ENCODE measurements at places on chromosomes 3 and 15.

DNA sequence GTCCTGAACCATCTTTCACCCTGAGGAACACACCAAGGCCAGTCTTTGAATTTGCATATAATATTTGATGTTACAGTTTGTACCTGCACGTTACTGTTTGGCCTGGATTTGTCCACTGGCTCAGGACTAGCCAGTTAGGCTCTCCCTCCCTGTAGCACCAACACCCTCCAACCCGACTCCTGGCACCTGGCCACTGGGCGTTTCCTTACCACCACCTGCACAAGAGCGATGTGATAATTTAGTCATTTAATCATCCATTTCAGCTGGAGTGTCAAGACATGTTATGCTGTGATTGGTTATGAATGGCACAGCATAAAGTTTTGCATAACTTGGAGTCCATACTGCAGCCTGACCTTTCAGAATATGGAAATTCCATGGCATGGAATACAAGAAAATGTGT is 242.4 kb downstream of the KCNMB2 start:
- no peak for DNase-seq

GRCh38 chr15:76360416-76360815 is 23.8 kb downstream of the ISL2 start:
- DNase-seq = no peak

DNA sequence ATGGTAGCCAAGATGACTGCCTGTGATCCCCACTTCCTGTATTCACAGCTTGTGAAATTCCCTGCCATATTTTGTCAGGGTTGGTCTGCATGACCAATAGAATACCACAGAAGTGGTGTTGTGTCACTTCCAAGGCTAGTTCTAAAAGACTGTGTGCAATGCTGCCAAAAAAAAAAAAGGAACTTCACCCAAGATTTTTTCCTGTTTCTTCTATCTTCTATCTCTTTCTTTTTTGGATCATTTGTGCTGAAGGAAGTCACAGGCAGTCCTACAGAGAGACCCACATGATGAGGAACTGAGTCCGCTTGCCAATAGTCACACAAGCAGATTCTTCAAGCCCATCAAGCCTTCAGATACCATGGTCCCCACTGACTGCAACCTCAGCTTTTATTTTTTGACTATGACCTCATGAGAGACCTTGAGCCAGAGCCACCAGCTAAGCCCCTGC is 18.1 kb upstream of the RAF1 start:
- DNase-seq = no peak

GRCh38 chr3:130892759-130893375 is 1.0 kb upstream of the ATP2C1 start:
- peak; percentile 46 for DNase-seq

- no peak for DNase-seq
Measured at GRCh38 chr3:49916686-49917085, 12.9 kb downstream of the MON1A start.

DNA sequence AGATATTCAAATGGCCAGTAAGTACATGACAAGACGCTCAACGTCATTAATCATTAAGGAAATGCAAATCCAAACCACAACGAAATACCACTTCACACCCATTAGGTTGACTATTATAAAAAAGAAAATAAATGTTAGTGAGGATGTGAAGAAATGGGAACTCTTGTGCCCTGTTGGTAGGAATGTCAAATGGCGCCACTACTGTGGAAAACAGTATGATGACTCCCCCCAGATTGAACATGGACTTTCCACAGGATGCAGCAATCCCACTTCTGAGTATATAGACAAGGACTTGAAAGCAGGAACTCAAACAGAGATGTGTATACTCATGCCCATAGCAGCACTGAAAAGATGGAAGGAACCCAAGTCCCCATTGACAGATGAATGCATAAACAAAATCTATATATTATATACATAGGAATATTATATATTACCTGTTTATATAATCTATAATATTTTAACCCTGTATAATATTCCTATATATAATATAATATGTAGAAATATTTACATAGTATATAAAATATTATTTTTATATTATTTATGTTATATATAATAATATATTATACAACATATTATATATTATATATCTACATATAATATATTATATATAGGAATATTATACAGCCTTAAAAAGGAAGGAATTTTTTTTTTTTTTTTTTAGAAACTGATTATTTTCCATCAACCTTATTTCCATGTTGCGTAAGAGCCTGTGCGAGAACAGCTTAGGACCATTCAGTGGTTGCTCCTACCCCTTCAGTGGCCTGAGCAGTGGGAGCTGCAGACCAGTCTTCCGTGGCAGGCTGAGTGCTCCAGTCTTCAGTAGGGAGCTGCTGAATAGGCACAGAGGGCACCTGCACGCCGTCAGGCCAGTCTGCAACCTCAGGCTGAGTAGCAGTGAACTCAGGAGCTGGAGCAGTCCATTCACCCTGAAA is 17.6 kb upstream of the PIGZ start:
- DNase-seq = no peak

DNA sequence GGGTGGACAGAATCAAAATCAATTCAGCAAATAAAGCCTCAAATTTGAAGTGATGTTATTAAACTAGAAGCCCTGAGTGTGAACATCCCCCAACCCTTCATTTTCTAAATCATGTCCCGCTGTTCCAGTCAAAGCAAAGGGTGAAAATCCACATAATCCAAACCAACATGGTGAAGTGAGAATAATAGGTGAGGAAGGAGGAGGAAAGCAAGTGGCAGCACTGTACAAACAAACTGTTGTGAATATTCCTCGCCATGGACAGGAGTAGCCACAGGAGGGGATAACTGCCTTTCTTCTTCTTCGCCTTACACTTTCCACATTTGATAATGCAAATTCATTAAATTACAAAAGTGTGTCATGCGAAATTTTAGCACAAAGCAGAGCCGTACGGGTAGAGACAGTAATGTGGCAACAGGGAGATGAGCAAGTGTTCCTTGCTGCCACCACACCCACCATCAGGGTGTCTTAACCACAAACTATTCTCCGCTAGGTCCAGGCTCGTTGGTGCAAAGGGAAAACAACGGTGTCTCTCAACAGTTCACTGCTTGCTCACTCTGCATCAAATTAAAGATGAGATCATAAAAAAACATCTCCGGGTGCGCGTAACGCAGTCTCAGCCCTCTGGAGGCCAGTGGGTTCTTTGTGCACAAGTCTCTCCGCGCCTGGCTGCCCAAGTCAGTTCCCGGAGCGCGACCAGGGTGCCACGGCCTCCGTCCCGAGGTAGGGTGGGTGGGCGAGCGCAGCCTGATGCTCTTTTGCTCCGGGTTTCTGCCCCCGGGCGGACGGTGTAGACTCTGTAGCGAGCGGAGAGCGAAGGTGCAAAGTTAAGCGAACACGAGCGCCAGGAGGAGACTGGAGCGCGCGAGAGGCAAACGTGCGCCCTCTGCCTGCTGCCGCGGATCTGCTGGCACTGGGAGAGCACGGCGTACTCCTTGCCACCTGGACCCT is 6.7 kb downstream of the EPHA3 start:
- no peak for DNase-seq

DNA sequence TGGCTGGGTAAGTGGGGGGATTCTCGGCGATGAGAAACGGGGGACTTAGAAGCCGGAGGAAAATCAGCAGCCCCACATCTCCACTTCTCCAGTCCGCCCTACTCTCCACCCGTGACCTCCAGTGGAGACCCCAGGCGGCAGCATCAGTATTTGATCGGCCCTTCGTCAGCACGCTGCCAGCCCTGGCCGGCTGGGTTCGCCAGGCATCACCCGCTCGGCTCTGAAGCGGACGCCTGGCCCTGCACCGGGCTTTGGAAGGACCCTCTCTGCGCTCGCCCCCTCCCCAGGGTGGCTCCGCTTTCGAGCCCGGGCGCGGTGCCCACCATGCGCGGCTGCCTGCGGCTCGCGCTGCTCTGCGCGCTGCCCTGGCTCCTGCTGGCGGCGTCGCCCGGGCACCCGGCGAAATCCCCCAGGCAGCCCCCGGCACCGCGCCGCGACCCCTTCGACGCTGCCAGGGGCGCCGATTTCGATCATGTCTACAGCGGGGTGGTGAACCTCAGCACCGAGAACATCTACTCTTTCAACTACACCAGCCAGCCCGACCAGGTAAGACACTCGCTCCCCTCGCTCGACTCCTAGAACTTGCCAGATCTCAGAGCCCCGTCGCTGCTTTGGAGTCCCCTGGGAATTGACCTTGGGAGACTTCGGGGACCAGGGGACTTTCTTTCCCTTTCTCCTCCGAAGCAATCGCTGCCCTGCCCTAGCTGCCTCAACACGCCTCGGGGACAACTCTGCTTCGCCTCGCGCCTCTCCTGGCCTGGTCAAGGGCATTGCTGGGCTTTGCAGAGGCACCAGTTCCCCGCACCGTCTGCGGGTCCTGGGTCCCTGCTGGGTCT is 561 bp downstream of the SIDT1 start:
- DNase-seq = no peak

- DNase-seq = no peak
Measured at GRCh38 chr3:87949879-87950208, 109.0 kb downstream of the CGGBP1 start.

DNA sequence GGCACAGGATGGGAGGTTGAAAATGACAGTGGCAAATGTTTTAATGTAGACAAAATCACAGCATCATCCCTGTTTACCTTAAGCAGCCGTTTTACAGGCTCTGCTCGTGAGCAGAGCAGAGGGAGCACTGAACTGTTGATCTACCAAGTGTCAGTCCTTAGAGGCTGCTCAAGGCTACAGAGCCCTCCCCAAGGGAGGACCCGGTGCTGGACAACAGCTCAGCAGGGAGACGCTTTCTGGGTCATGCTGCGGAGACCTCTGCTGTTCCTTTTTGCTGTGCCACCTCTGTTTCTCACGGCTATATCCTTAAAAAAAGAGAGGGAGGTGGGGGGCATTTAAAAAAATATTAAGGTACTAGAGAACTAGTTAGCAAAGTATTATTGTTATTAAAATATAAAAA is 400.2 kb downstream of the GABRB3 start:
- no peak for DNase-seq

- DNase-seq = peak; percentile 7
Measured at GRCh38 chr3:15206662-15207576, 873 bp downstream of the CAPN7 start.

DNA sequence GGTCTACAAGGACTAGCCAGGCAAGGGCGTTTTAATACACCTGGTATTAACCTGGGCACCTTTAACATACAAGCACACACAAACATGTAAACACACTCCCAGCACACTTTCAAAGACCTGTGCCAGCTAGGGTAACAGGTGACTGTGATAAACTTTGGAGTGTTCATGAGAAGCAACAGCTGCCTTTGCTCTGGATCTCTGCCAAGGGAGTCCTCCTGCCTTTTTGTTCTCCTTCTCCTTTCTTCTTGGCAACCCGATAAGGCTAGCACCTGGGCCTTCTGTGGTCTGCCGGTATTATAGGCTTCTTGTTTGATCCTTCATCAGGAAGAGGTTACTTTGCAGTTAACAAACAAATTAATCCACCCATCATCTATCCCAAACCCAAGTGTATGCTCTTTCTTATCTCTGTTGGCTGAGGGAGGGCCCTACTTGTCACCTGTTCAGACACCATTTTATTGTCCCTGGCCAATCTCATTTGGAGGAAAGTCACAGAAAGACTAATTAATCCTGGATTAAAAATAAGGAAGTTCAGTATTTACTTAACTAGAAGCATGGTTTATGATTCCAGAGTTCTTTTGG is at the start of gene RETNLB:
Gene RETNLB (minus strand): TSS at position 7 of the 579 bp plus-strand sequence. CDS start 225 bp downstream, outside the sequence.
- no peak for DNase-seq

GRCh38 chr15:75235760-75236729 is 22.1 kb upstream of the GOLGA6C start:
- no peak for DNase-seq

GRCh38 chr3:188584958-188585689 is 431.2 kb downstream of the LPP start:
- DNase-seq = no peak

- no peak for DNase-seq
Measured at GRCh38 chr3:24088782-24089181, 143.7 kb downstream of the NR1D2 start.

- DNase-seq = no peak
Measured at GRCh38 chr3:196486263-196486662, 17.3 kb downstream of the RNF168 start.

GRCh38 chr3:150472421-150472820 is 64.3 kb downstream of the TSC22D2 start:
- no peak for DNase-seq

- no peak for DNase-seq
Measured at GRCh38 chr3:160904691-160905090, 148.7 kb downstream of the PPM1L start.

DNA sequence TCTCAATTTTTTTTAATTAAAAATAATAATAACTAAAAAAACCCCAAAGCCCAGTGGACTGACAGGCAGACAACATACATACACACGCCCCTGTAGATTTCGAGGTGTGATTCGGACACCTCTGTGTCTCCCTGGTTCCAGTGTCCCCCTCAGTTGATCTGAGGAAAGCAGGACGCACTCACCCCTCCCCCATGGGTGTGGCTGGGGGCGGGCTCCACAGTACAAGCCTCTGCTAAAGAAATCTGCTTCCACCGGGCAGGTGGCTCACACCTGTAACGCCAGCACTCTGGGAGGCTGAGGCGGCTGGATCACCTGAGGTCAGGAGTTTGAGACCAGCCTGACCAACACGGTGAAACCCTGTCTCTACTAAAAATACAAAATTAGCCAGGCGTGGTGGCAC is 33.8 kb upstream of the BLM start:
- DNase-seq = no peak

DNA sequence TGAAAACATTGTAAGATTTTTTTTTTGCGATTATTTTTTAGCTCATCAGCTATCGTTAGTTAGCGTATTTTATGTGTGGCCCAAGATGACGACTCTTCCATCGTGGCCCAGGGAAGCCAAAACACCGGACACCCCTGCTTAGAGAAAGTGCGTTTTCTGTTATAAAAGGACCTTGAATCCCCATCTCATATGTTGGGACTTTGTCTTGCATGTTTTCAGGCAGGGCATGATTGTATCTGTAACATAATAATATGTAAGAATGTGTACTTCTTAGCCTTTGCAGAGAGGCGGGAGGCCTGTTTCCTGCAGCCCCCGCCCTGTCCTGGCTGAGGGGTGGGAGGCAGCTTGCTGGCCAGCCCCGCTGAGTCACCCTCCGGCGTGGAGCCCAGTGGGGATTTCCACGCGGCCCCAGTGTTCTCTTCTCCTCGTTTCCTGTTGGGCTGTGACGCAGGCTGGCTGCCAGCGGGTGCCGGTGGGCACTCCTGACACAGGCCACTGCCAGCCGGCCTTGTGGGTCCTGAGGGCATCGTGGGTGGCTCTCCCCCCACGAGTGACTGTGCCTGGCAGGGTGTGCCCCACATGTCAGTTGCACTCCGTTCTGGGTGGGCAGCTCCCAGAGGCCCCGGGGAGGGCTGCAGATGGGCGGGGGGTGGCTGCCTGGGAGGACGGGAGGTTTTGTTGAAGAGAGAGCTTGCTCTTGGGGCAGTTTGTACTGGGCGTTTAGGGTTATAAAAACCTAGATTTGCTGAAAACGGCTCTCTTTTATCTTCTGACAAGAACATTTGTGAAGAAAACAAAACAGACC is 55.6 kb downstream of the SMAD3 start:
- DNase-seq = peak; percentile 84

Measured in thoracic aorta (tissue), 2 donors.